NCI-H460 (cell line): ENCODE measurements at places on chromosomes 12 and 14. TPM values are rescaled to one million over a fixed set of nuclear protein-coding genes. Genes with fewer than 3 reads are reported as not detected.

DNA sequence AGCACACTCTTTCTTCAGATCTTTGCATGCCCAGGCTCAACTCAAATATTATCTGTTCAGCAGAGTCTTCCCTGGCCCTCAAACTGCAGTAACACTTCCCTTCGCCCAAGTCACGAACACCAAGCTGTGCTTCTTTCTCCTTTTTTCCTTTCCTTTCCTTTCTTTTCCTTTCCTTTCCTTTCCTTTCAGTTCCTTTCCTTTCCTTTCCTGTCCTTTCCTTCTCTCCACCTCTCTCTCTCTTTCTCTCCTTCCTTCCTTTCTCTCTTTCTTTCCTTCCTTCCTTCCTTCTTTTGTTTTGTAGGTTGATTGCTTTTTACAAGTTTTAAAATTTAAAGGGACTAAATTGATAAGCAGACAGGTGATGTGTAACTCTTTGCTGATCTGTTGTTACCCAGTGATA lies 19.0 kb upstream of the ADGRD1 start:
- DNase-seq: no peak

The SOAT2 gene
- not detected in 2 replicates for total RNA-seq

DNA sequence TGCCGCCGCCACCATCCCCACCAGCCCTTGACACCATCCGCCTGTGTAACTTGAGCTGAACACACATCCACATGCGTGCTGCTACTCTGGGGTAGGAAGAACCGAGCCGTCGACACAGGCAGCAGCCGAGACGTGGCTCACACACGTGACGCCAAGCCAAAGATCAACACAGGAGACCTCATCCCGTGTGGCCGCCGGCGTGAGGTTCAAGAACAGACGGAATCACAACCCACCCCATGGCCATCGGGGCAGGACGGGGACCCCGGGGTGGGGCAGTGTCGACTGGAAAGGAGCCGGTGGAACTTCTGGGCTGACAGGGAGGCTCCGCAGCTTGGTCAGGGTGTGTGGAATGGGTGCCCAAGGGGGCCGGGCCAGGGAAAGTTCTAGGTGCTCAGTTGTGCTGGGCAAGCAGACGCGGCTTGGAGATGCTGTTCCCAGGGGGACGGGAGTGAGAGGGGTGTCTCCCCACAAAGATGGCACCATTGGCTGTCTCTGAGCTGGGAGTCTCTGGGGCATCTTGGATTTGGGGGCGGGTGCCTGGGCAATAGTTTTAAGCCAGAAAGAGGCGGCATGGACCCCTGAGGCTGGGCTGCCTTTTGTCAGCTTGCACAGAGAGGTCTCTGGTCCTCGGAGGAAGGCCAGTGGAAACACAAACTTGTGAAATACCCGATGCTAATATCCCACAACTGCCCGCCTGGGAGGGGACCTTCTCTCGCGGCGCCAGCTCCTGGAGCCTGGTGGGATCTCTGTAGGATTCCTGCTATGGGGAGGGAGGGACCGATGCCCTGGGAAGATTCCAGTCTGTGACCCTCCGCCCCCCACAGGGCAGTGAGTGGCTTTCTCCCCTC lies 41.8 kb downstream of the GALNT9 start:
- DNase-seq: no peak

The STAC3 gene
- 0.57 and 0.58 TPM in 2 replicates for total RNA-seq

The TAS2R42 gene
- not detected in 2 replicates for total RNA-seq

The JPH4 gene
- total RNA-seq: not detected in 2 replicates

- no peak for DNase-seq
Observed at GRCh38 chr12:71981149-71981548, 42.5 kb downstream of the TPH2 start.

- DNase-seq: peak; percentile 85
Observed at GRCh38 chr12:65649126-65649525, 175.2 kb upstream of the HMGA2 start.

DNA sequence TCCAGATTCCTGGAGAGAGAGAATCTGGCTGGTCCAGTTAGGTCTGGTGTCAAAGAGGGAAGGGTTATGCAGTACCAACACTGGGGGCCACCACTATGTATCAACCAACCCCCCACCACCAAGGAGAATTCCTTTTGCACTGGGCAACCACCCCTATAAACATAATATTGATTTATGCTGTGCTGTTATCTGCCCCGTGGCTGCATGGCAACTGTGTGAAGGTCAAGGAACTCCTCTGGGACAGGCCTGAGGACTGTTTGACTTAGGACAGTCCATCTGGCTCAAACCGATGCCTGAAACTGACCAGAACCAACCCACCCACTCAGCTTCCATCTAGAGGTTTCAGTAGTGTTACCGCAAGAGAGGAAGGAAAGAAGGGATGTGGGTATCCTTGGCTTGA lies 20.5 kb downstream of the PLEKHH1 start:
- no peak for DNase-seq

- peak; percentile 38 for DNase-seq
Observed at GRCh38 chr12:71846322-71846940, 6.9 kb downstream of the TBC1D15 start.

DNA sequence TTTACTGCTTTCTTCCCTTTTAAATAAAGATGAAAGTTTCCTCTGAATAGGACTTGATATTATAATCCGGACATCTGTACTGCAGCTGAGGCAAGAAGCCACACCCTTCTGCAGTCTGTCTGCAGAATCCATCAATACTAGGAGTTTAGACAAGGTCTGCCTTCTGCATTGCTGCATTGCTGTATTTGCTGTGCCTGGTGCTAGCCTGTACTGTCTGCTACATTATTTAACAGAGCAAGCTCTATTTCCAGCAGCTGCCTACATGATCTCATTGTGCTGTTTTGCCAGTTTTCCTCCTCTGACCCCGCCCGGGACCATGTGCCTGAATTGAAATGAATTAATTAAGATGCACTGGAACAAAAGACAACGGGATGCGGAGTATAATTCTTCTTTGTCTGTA lies 1.7 kb downstream of the TUBA1A start:
- no peak for DNase-seq

- DNase-seq: no peak
Observed at GRCh38 chr14:29197557-29197956, 431.0 kb downstream of the FOXG1 start.

DNA sequence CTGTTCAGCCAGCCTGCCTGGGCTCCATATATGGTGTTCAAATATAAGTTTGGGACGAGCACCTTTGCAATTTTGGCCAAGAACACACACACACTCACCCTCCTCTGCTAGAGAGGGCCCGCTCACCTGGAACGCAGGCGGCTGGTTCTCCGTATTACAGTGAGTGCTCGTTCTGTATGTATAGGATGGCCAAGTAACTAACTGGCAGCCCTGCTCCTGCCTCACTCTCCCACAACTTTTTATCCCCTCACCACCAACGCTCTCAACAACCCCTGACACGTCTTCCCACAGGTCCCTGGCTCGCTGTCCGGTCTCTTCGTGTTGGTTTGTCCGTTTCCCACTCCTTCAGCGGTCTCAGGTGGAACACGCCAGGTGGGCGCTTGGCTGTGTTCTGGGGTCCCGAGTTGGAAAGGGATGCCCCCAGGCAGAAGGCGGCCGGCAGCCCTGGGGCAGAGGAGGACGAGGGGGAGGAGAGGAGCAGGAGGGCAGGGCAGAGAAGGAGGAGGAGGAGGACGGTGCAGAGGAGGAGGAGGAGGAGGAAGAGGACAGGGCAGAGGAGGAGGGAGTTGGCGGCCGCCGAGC lies 398 bp upstream of the MSRB3 start:
- DNase-seq: no peak

GRCh38 chr14:52950898-52951680 lies at the start of gene FERMT2:
Gene FERMT2 (minus strand): TSS chr14:52951050. CDS start chr14:52950568, 482 bp downstream.
- peak; percentile 87 for DNase-seq

GRCh38 chr12:120483621-120484020 lies 12.3 kb upstream of the DYNLL1 start:
- DNase-seq: no peak

The ENTPD5 gene
- total RNA-seq: 12.6 and 13.8 TPM in 2 replicates

- DNase-seq: no peak
Observed at GRCh38 chr14:69647213-69647612, 35.8 kb downstream of the SUSD6 start.

DNA sequence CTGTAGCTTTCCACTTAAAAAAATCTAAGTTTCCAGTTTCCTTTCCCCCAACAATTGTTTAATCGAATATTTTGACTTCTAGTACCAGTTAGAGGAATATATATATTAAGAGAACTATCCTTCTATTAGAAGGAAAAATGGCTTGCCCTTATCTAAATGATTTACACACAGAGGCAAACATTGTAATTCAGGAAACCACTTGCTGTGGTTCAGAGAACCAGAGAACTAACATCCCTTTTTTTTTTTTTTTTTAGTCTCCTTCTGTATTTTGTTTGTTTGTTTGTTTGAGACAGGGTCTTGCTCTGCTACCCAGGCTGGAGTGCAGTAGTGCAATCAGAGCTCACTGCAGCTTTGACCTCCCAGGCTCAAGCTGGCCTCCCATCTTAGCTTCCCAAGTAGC lies 746.6 kb downstream of the VRK1 start:
- no peak for DNase-seq

GRCh38 chr12:26135571-26135970 lies 10.7 kb upstream of the BHLHE41 start:
- DNase-seq: no peak

DNA sequence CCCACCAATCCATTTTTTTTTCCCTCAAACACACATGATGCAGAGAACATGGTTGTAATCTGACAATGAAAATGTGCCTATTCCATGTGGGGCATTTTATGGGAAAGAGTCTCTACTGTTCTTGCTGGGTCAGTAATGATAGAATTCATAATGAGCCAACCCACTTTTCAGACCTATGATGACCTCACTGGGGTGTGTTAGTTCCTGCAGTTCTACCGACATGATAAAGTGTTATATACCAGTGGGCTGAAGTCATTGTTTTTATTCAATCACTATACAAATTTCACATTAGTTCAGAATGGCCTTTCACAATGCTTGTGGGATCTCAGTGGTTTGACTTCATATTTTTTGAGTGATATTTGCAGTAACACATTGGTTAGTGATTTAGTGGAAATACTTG lies 47.5 kb downstream of the PPFIBP1 start:
- DNase-seq: peak; percentile 88

- peak; percentile 79 for DNase-seq
Observed at GRCh38 chr12:42238240-42239140, at the start of gene YAF2. Gene YAF2 (minus strand): TSS chr12:42238248. CDS start chr12:42238180, 68 bp downstream.

- no peak for DNase-seq
Observed at GRCh38 chr12:120771097-120771496, 45.5 kb downstream of the ACADS start.

The RAB2B gene
- total RNA-seq: 28.2 and 33.3 TPM in 2 replicates

- no peak for DNase-seq
Observed at GRCh38 chr14:94291906-94292525, 1.1 kb downstream of the SERPINA10 start.

- no peak for DNase-seq
Observed at GRCh38 chr14:80780500-80780899, 161.0 kb downstream of the CEP128 start.

GRCh38 chr14:79318371-79318770 lies 892.9 kb downstream of the DIO2 start:
- DNase-seq: no peak

DNA sequence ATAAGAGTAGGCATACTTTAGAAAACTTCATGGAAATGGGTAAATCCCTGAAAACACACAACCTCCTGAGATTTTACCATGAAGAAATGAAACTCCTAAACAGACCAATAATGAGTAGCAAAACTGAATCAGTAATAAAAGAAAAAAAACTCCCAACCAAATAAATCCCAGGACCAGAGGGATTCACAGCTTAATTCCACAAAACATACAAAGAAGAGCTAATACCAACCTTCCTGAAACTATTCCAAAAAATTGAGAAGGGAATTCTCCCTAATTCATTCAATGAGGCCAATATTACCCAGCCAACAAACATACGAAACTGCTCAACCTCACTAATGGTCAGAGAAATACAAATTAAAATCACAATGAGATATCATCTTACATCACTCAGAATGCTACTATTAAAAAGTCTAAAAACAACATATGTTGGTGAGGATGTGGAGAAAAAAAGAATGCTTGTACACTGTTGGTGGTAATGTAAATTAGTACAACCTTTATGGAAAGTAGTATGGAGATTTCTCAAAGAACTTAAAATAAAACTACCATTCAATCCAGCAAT lies 97.3 kb upstream of the ST8SIA1 start:
- no peak for DNase-seq

The ADAMTS20 gene
- 0.09 and 0.17 TPM in 2 replicates for total RNA-seq

- DNase-seq: no peak
Observed at GRCh38 chr12:119594399-119594730, 791 bp downstream of the TMEM233 start.
